ENCODE measurements at places on chromosomes 2 and 18.

DNA sequence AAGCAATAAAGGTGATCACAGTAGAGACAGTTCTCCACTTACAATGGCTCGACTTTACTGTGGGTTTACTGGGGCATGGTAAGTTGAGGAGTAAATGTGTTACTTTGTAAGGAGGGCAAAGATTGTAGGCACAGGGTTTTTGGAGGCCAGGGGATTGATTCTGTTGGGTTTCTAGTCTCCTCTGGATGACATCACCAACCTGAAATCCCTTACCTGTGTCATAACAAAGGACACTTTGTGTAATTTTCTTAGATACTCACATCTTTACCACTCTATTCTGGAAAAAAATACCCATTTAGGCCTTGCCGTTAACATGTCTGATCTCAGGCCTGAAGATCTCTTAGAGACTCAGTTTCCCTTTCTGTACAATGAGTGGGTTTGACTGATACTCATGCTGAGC, 161.7 kb downstream of the GLI2 start:
- DNase-seq, result no peak

GRCh38 chr2:85583667-85584353, 421 bp upstream of the VAMP5 start:
- DNase-seq, result no peak

DNA sequence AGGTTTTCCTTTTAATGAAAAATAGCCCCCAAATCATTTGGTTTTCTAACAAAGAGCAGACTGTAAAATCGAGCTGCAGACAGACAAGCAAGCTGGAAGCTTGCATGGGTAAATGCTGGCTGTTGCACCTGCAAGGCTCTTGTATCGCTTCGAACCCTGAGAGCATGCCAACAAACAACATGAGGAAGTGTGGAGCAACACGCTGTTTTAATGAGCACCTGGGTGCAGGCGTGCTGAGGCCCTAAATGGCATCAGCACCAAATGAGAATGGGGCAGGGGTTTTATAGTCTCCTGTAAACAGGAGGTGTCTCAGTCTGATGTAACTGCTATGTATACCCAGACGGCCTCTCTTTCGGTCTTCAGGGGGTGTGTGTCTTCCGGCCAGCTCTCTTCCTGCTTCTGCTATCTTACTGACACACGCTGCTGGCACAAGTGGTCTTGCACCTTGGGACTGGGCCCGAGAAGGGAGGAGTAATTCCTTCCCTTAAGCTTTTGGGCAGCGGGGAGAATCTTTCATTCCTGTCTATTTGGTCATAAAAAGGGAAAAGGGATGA, 31.9 kb upstream of the CDH2 start:
- DNase-seq, result no peak

GRCh38 chr2:100819370-100820272, at the start of gene NPAS2:
TSS of gene NPAS2 (plus strand) at chr2:100820139. CDS start at chr2:100904755, 84,616 bp downstream.
- peak; percentile 79 for DNase-seq

Measured in foreskin fibroblast (primary cell).